A172 (cell line): ENCODE measurements at places on chromosomes 6 and 20.

DNA sequence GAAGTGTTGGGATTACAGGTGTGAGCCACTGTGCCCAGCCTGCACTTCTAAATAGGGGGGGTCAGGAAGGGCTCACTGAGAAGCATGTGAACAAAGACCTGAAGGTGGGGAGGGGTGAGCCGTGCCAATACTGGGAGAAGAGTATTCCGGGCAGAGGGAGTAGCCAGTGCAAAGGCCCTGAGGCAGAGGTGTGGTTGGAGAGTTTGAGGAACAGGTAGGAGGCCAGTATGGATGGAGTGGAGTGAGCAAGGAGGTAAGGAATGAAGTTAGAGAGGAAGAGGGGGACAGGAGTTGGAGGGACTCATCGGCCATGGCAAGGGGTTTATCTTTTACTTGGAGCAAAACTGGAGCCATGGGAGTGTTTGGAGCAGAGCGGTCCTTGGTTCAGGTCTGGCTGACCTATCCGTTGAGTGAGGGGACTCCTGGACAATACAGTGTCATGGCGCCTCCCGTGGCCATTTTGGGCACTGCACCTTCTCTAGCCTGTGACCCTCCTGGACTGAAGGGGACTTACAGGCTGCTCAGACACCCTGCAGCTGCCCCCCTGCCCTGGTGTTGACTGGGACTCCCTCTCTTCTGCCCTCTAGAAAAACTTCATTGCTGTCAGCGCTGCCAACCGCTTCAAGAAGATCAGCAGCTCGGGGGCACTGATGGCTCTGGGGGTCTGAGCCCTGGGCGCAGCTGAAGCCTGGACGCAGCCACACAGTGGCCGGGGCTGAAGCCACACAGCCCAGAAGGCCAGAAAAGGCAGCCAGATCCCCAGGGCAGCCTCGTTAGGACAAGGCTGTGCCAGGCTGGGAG, 12.1 kb downstream of the FOXS1 start:
- DNase-seq, result peak; percentile 69

DNA sequence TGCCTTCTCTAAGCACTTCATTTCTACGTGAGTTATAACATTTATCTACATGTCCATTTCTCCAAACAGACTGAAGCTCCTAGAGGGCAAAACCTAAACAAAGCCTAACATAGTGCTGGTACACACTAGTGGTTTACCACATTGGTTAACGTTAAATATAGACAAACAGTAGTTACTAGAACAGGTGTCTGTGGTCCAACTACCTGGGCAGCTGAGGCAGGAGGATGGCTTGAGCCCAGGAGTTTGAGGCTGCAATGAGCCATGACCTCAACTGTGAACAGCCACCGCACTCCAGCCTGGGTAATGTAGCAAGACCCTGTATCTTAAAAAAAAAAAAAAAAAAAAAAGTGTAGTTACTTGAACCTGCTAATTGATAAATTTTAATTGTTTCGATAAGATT, 26.5 kb downstream of the PTPRK start:
- no peak for DNase-seq

- peak; percentile 81 for DNase-seq
Observed at GRCh38 chr20:57810511-57811373, 100.9 kb upstream of the PMEPA1 start.

DNA sequence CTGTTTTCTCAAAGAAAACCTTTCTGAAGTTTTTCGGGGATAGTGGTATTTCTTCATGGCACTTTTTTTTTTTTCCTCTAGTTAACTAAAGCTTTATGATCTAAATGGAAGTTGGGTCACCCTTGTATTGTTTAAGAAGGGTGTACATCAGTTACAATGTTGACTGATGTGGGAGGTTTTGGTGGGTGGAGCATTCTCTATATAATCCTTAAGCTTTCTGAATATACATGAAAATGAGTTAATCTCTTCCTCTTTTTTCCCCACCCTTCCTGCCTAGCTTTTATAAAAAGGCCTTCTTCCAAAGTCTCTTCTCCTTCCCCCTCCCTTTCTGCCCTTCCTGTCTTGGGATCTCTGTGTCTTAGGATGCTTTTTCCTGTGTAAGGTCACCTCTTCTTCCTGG, 47.2 kb downstream of the DHX35 start:
- DNase-seq, result no peak

GRCh38 chr6:154614101-154614500, 103.6 kb upstream of the CNKSR3 start:
- DNase-seq, result no peak

- DNase-seq, result no peak
Observed at GRCh38 chr6:51301962-51302361, 483.3 kb downstream of the TFAP2B start.

- DNase-seq, result no peak
Observed at GRCh38 chr6:45553730-45554344, 176.1 kb upstream of the SUPT3H start.

DNA sequence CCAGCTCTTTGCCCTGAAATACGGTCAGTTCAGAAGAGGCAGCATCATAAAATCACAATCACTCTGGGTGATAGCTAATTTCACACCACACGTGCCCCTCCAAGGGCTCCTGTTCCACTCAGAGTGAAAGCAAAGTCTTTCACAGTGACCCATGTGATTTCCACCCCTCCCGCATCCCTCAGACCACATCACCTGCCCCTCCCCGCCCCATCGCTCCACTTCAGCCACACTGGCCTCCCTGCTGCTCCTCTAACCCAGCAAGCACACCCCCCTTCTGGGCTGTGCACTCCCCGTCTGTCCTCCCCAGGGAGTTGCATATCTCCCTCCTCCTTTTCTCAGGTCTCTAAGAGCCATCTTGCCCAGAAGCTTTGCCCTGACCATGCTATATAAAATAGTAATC, 74.5 kb downstream of the PSMG4 start:
- no peak for DNase-seq
